ENCODE measurements at places on chromosomes 3 and 15.
A peak's percentile ranks its signal among the peaks of the same experiment; 100 is the strongest.

DNA sequence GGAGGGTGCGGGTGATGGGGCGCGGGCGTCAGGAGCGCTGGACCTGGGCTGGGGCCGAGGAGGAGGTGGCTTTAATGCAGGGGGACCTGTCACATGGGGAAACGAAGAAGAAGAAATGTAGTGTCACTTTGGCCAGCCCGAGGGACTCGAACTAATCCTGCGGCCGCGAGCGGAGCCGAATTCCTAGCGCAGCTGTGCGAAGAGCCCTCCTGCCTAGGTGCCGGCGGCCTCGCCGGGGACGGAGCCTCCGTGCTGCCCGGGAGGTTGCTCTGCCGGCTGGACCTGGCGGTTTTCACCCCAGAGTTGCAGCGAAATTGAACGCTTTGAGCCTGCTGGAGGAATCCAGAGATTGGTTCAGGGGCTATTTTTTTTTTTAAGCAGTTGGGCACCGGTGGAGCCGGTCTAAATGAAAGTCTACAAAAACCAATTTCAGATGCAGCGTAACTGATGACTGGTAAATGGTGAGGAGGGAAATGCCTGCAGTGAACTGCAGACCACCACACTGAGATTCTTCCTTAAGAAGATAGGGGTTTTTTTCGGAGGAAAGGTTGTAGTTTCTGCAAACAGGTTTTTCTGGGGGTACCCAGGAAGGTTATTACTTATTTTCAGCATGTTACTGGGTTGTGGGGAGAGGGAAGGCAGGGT lies 662 bp downstream of the TMEM108 start:
- DNase-seq: peak; percentile 5

GRCh38 chr15:43775411-43775965 lies 1.3 kb downstream of the ELL3 start:
- DNase-seq: no peak

- no peak for DNase-seq
Measured at GRCh38 chr15:25342629-25343028, 96.2 kb downstream of the UBE3A start.

DNA sequence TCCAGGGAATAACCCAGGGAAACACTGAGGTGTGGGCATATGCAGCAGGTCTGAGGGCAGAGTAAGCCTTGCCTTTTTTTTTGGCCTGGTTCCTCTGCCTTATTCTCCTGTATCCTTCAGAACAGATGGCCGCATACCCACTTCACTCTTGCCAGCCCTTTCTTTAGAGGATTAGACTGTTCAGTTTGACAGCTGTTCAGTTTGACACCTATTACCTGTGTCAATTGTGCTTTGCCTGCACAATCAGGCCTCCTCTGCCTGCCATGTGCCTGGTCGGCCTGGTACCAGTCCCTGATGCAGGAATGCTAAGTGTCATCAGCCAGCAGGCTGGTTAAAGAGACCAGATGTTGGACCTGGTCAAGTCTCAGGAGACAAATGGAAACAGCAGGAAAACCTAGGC lies 22.3 kb downstream of the TM6SF1 start:
- DNase-seq: no peak

DNA sequence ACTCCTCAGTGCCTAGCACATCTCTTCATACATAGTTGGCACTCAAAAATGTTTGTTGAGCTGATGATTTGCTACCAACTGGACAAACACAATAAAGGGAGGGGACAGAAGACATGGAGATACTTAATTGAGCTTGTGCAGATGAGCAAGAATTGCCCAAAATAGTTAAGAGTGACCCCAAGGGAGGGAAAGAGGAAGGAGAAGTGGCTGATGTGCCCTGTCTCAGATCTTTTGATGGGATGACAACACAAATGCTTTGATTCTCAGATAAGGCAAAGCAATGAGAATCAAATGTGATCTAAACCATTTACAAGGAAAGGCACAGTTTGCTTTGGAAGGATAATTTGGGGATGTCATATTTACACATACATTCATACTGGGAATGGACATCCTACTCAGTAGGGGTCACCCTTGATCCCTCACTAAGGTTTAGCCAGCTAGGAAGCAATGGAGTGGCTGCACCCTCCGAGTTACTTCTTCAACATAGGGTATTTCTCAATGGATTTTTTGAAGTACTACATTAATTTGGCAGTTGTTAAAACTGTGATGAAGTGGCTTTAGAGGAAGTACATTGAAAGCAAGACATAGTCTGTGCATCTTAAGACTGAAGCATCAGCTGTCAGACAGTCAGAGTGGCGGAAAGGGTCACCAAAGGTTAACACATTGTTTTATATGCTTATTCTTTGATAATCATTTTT lies 21.9 kb upstream of the SSR3 start:
- DNase-seq: peak; percentile 36

GRCh38 chr15:69357773-69358771 lies 56.1 kb upstream of the KIF23 start:
- no peak for DNase-seq

DNA sequence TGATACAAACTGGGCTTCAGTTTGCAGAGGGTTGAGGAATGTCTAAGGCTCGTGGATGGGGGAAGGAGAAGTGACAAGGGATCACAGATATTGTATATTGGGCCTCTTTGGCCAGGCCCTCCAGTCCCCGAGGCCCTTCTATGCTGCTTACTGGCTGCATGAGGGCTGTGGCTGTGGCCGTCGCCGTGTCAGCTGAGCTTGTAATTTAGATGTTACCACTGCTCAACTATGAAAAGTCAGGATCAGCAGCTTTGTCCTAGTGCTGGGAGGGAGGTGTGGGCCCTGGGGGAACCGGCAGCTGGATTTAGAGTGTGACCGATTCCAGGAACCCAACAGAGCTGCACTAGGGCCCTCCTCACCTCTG lies 51.6 kb downstream of the CACNA1D start:
- DNase-seq: no peak

- peak; percentile 43 for DNase-seq
Measured at GRCh38 chr3:12681943-12682390, 18.1 kb upstream of the RAF1 start.

- DNase-seq: no peak
Measured at GRCh38 chr3:60220768-60221167, 1030.5 kb downstream of the FHIT start.

GRCh38 chr3:50226888-50227389 lies 9.1 kb upstream of the GNAI2 start:
- DNase-seq: peak; percentile 67

DNA sequence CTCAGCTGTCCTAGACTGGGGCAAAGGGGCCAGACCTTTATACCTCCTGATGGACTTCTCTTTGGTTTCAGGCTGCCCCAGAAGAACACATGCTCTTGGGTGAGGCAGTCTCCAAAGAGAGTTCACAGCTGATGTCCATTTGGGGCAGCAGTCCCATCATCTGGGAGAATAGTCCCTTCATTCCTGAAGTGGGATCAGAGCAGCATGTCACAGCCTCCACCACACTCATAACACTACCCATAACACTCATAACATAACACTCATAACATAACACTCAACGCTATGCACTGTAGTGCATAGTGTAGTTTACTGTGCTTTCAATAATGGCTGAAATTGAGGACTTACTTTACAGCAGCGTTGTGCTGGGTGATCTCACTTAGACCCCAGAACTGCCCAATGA lies 36.7 kb upstream of the PLCL2 start:
- DNase-seq: no peak

GRCh38 chr15:90213122-90213817 lies 12.1 kb downstream of the SEMA4B start:
- no peak for DNase-seq

- DNase-seq: peak; percentile 79
Measured at GRCh38 chr3:108486941-108487340, 23.5 kb downstream of the MYH15 start.

GRCh38 chr3:184805351-184806038 lies 6.5 kb upstream of the VPS8 start:
- no peak for DNase-seq

- DNase-seq: peak; percentile 22
Measured at GRCh38 chr3:133896002-133896761, 500 bp upstream of the RAB6B start.
